Fibroblast of upper back skin (primary cell): ENCODE measurements at places on chromosomes 5 and 9.
A peak's percentile ranks its signal among the peaks of the same experiment; 100 is the strongest.

DNA sequence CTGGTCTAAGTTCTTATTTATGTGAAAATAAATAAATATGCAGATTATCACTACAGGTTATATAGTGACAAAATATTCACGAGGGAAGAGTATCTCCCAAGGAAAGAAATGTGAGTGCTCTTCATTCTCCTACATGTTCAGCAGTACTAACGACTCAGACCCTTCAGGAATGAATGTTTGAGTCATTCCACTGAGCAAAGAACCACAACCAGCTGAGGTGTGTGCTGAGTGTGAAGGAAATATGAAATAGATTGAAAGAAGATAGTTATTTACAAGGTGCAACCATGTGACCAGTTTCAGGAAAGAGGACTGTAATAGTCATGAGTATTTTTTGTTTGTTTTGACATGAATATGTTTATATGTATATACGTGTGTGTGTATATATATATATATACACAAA lies 228.7 kb downstream of the TUSC1 start:
- no peak for DNase-seq

GRCh38 chr9:101235105-101235866 lies 149.5 kb downstream of the BAAT start:
- peak; percentile 9 for DNase-seq

DNA sequence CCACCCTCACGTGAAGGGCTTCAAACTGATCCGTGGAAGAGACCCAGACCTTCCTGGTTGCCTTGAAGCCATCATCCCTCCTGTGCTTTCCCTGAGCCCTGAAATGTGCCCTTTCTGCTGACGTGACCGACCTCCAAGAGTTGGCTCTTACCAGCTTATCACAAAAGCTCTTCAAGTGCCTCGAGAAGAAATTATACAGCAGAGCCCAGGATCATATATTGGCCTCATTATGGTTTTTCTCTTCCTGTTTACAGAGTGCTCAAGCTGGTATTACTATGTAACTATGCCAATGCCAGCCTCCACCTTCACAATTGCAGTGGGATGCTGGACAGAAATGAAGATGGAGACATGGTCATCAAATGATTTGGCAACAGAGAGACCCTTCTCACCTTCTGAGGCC lies 66.0 kb downstream of the AOPEP start:
- DNase-seq, result no peak

- DNase-seq, result no peak
Observed at GRCh38 chr5:138659561-138659960, 84.4 kb upstream of the HSPA9 start.

DNA sequence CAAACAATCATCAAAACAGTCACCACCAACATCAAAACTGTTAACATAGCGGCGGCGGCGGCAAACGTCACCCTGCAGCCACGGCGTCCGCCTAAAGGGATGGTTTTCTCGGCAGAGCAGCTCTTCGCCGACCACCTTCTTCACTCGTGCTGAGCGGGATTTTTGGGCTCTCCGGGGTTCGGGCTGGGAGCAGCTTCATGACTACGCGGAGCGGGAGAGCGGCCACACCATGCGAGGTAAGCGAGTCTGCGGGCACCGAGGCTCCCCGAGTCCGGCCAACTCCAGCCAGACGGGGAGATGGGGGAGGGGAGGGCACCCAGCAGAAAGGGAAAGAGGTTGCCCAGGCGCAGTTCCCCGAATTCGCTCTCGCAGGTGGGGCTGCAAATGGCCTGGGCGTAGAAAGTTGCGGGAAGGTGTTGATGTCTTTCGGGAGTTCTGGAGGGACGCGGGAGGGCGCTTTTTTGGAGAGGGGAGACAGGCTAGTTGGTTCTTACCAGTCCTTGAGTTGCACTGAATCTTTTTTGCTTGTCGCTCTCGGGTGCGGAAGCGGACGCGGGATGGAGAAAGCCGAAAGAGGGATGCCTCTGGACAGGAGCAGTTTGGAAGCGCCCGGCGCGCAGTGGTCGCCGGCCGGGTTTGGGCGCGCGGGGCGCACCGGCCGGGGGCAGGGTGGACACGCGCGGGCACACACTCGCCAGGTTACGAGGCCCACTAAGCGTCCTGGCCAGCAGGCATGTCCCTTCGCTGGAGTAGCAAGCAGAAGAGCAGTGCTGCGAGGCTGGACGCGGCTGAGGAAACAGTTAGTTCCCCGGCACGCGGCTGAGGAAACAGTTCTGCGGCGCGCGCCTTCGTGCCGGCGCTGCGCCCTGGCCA lies 849 bp downstream of the RORB start:
- no peak for DNase-seq

- no peak for DNase-seq
Observed at GRCh38 chr5:135691044-135691443, 112.3 kb upstream of the CXCL14 start.

DNA sequence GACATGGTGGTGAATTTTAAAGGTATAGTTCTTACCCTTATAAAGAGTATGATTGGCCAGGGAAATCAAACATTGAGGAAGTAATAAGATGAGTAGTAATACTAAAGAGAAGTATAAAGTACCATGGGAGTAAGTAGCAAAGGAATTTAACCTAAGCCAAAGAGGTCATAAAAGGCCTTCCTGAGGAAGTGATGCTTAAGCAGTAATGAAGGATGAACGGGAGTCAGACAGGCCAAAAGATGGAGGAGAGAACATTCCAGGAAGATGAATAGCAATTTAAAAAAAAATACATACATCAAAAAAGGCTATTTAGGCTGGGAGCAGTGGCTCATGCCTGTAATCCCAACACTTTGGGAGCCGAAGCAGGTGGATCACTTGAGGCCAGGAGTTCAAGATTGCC lies 29.0 kb downstream of the KLHL3 start:
- DNase-seq, result peak; percentile 22

- DNase-seq, result peak; percentile 36
Observed at GRCh38 chr5:111478266-111478665, 34.1 kb downstream of the STARD4 start.

DNA sequence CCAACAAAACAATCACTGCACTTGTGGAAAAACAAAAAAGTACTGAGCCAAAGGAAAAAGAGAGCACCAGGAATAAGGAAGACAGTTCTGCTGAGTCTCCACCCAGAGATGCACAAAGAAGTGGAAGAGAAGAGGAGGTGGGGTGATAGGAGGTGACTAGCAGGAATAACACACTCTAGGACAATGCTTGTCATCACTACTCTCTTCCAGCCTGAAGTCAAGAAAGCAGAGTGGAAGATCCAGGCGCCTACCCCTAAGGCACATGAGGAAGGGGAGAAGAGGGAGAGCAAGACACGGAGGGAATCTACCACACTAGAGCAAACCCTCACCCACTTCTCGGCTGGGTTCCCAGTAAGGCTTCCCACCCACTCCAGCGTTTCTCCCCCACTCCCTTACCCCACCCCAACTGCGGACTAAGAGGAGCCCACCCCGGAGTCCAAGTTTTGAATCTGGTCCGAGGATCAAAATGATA lies 1.7 kb downstream of the SLIT3 start:
- no peak for DNase-seq

DNA sequence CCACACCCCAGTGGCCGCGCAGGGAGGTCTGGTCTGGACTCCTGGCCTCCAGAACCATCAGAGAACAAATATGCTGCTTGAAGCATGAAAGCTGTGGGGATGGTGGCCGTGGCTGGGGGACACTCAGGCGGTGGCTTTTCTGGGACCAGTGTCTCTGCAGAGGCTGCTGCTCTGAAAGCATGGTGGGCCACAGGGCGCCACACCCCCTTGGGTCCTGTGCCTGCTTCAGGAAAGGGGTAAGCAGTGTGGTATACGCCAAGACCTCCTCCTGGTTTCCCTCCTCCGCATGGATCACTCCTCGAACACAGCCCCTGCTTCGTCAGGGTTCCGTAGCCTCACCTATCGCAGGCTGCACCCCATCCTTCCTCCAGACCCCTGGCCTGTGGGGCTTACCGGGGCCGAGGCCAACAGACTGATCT lies 19.7 kb upstream of the TERT start:
- DNase-seq, result no peak

DNA sequence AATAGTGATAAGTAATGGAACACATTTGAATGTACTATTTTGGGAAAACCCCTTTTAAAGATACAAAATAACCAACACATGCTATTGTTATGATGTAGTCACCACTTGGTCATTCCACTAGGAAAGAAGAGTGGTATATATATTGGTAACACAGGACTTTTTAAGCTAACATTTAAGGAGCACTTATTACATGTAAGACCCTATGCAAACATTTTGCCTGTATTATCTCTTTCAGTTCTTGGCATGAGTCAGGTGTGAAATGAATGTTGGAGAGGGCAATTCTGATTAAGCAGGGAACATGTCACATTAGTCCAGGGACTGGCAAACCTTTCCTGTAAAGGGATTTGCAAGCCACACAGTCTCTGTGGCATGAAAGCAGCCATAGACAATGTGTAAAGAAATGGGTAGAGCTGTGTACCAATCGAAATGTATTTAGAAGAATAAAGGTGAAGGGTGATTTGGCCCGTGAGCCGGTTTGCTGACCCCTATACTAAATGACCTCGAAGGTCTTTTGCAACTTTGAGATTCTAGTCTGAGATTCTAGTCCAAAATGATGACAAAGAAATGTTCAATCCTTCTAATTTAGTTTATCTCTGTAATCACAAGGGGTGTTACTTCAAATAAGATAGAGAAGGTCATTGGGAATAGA lies 15.3 kb downstream of the ABLIM3 start:
- DNase-seq, result no peak

- DNase-seq, result peak; percentile 62
Observed at GRCh38 chr5:134026521-134027287, 21.9 kb upstream of the VDAC1 start.
